Stimulated activated CD8-positive, alpha-beta memory T cell treated with anti-CD3 and anti-CD28 coated beads, Interleukin-7, amount 100 ng/mL, for 1 hour (primary cell): ENCODE measurements at places on chromosomes 3 and 15.

GRCh38 chr3:17182166-17182565 lies 297.4 kb downstream of the PLCL2 start:
- DNase-seq = no peak

DNA sequence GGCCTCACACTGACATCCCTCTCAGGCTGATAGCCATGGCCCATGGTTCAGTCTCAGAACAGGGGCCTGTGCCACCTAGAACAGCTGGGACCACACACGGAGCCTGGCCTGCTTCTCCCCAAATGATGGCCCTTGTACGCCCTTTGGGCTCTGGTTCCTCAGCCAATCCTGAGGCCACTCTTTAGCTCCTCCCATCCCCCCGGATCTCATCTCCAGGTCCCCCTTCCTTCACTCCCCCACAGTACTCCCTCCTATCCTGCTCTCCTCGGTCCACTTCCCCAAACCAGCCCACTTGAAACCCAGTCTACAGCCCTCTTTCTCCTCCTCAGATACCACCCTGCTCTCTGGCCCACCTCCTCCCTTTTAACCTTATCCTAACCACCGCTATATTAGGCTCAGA lies 17.8 kb upstream of the ZFYVE19 start:
- DNase-seq = no peak

DNA sequence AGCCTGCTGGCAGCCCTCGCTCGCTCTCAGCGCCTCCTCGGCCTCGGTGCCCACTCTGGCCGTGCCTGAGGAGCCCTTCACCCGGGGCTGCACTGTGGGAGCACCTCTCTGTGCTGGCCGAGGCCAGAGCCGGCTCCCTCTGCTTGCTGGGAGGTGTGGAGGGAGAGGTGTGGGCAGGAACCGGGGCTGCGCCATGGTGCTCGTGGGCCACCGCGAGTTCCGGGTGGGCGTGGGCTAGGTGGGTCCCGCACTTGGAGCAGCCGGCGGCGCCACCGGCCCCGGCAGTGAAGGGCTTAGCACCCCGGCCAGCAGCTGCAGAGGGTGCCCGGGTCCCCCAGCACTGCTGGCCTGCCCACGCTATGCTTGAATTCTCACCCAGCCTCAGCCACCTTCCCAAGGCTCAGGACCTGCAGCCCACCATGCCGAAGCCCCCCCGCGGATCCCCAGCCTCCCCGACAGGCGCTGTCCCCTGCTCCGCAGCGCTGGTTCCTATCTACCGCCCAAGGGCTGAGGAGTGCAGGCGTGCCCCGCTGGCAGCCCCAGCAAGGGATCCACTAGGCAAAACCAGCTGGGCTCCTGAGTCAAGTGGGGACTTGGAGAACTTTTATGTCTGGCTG lies 863.3 kb downstream of the IGSF11 start:
- DNase-seq = no peak

- no peak for DNase-seq
These were observed 9.2 kb upstream of the SEMA4B start for GRCh38 chr15:90191794-90192509.

DNA sequence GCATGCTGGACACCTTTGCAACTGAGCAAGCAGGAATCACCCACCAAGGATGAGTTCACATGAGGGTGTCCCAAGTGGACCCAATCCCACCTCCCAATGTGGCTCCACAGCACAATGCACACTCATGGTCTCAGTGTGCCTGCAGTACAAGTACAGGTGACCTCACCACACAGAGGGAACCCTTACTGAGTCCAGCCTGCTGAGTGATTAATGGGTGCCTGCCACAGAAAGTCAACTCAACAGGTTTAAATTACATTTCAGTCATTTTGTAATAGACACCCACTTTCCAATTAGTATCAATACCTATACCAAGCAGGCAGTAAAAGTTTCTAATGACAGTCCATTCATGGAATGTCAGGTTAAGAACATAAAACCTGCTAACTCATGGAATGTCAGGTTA lies 59.5 kb downstream of the HERC2 start:
- no peak for DNase-seq

DNA sequence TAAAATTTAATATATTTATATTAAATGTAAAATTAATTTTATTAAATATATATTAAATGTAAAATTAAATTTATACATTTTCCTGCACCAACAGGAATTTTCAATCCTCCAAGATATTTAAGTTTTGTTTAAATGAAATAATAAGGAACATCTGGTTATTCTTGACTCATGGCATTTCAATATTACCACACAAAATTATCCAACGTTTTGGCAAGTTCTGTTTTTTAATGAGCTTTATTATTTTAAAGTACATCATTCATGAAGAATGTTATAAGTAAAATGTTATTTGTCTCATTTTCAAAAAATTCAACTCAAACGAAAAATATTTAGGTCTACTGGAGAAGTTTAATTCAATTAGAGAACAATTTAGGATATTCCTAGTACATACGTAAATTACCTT lies 811.4 kb downstream of the NAALADL2 start:
- no peak for DNase-seq

GRCh38 chr3:69742391-69742790 lies 3.1 kb downstream of the MITF start:
- no peak for DNase-seq

- no peak for DNase-seq
These were observed 28.5 kb upstream of the LRRC34 start for GRCh38 chr3:169841171-169841570.

DNA sequence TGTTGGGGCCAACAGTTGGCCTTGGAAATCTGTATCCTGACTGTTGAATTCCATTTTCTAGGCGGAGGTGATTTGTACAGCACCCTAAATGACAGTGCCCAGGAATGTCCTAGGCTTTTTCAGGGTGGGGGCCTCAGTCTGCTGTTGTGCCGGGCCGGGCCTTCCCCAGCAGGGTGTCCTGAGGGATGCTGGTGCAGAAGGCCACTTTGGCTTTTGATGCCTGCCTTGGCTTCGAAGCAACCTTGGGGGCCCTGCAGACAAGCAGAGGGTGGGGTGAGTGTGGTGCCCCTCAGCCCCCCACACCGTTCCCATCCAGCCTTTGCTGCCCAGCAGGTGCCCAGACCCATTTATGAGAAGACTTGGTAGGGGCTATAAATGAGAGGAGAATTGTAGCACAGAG lies 33.0 kb downstream of the SYNM start:
- no peak for DNase-seq

DNA sequence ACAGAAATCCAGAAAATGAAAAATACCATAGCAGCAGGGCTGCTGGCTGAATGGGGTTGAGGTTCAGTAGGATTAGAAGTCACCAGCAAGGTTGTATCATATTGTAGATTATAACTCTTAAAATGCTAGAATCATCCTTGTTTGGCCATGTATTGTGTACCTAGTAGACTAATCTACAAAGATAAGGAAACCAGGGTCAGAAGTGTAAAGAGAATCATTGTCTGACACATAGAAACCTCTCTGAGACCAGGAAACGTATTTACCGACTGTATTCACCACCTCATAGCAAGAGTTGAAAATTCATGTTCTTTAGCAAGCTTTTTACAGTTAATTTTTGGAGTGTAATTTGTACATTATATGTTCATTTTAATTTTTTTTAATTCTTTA lies 168.8 kb downstream of the ECT2 start:
- no peak for DNase-seq

DNA sequence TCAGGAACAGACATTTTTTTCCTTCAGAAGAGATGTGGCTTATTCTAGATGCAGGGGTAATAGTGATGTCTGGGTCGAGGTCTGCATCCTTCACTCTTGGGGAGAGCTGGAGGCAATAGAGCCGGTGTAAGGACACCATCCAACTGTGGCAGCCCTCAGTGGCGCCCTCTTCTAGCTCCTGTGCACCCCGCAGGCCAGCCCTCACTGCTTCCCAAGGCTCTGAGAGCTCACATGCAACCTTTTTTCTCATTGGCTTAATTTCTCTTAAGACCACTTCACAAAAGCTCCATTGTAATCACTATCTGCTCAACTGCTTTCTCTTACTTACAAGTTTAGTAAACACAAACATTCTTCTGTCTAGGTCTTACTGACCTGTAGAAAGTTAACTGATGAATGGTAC lies 3.9 kb upstream of the VPS8 start:
- DNase-seq = no peak

- no peak for DNase-seq
These were observed 337.2 kb downstream of the SATB1 start for GRCh38 chr3:18087988-18088387.

DNA sequence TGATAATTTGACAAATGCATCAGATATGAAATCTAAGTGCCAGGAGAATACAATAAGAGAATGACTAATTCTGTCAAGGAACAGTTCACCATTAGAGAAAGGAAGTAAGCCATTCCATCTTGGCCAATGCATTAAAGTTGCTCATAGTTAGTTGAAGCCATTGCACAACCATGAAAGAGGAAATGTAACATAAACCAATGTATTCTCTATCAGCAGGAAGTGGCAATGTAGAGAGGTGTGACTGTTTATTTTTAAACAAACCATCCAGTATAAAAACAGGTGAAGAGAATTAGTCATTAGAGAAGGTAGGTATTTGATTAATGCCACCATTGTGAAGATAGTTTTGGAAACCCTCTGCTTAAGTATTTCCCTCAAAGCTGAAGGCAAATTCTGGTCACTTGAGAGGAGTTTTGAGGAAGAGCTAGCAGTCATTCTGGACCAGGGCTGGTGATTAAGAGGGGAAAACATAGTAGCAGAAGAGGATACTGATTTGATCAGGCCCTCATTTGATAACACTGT lies 10.7 kb upstream of the ANXA2 start:
- no peak for DNase-seq

DNA sequence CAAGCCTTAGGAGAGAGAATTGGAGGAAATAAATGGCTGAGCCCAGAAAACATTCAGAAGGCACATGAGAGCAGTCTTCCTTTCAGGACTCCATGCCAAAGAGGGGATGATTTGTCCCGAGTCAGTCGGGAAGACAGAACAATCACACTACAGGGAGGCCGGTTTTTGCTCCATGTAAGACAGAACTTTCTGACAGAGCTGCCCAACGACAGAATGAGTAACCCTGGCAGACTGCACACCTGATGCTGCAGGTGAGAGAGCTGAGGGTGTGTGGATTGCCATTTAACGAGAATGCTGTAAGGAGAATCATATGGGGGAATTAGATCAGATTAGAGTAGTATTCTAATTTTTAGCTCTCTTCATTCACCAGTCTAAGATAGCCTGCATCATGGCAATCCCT lies 533.0 kb downstream of the EPHB1 start:
- no peak for DNase-seq

DNA sequence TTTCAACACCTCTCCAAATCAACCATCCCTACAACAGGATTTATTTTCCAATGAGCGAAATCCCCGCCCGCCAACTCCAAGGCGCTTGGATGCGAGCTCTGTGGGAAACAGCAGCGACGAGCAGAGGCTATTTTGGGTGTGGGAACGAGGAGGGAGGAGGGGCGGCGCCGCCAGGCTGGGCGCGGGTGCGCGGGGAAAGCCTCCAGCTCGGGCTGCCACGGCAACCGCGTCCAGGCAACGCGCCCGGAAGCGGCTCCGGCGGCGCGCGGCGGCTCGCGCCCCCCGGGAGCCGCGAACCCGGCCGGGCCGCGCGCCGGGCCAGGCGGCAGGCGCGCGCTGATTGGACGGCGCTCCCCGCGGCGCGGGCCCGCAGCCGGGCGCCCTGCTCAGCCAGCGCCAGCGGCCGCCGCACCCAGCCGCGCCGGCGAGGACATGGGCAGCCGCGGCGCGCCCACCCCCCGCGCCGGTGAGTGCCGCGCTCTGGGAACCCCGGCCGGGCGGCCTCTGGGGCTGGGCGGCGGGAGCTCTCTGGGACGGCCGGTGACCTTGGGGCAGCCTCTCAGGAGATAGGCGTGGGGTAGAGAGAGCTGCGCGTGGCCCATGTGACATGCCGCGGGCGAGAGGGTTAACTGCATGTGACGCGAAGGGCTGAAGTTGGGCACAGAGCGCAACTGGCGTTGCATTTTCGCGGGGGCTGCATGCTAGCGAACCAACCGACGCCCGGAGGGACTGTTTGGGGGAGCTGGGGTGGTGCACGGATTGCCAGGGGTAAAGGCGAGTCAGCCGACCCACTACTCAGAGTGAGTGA lies at the start of gene FAM81A:
Gene FAM81A, plus strand, starts transcription at position 370 of the 808 bp plus-strand sequence. CDS start 20,441 bp downstream, outside the sequence.
- no peak for DNase-seq

- DNase-seq = no peak
These were observed 1.7 kb downstream of the STOML1 start for GRCh38 chr15:73990250-73991005.

- no peak for DNase-seq
These were observed 47.3 kb downstream of the TRIM42 start for GRCh38 chr3:140724856-140725812.
